Islet precursor cell (in vitro differentiated cells): ENCODE measurements at places on chromosomes 5 and 9.
A peak's percentile ranks its signal among the peaks of the same experiment; 100 is the strongest.

- no peak for DNase-seq
Observed at GRCh38 chr5:82375488-82376244, 97.5 kb upstream of the RPS23 start.

GRCh38 chr5:80754900-80755299 lies 100.1 kb upstream of the DHFR start:
- no peak for DNase-seq

GRCh38 chr5:164048359-164048926 lies 543.0 kb downstream of the MAT2B start:
- DNase-seq, result no peak

DNA sequence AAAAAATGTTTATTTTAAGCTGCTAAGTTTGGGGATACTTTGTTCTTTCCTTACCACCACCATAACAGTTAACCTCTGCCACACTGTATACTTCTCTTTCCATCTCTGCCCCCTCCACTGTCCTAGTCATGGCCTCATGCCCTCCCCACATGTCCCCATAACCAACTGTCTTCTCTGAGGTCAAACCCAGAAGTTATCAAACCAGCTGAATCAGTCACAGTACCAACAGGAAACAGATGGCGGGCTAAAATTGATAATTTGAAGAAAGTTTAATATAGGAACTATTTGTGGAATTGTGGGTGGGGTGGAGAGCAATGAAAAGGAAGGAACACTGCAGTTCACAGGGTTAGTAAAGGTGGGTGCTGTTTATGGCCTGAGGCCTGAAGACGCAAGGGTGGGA lies 5.7 kb upstream of the DCTN4 start:
- DNase-seq, result no peak

GRCh38 chr5:91183743-91184142 lies 199.4 kb downstream of the ARRDC3 start:
- DNase-seq, result no peak

GRCh38 chr9:100186356-100186755 lies 87.3 kb downstream of the INVS start:
- DNase-seq, result no peak

- DNase-seq, result peak; percentile 57
Observed at GRCh38 chr5:88667496-88668201, 215.3 kb downstream of the MEF2C start.

GRCh38 chr5:169384661-169385060 lies 83.7 kb upstream of the SLIT3 start:
- peak; percentile 78 for DNase-seq

DNA sequence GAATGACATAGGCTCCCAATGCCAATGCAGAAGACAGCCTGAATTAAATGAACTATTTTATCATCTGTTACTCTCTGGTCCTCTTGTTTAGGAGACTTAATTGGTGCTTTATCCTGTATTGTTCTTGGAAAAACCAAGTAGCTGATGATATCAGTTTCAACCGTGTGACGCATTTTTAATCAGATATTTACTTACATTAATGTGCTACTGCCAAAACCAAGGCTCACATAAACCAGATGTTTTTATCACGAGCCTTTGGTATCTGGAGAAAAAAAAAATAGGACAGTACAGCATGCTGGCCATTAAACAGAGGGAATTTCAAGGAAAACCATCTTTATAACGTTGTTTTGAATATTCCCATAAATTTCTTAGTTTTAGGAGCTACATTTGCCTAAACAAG lies 90.1 kb downstream of the ICE1 start:
- no peak for DNase-seq

- peak; percentile 33 for DNase-seq
Observed at GRCh38 chr9:93252116-93252780, 68.3 kb downstream of the WNK2 start.

DNA sequence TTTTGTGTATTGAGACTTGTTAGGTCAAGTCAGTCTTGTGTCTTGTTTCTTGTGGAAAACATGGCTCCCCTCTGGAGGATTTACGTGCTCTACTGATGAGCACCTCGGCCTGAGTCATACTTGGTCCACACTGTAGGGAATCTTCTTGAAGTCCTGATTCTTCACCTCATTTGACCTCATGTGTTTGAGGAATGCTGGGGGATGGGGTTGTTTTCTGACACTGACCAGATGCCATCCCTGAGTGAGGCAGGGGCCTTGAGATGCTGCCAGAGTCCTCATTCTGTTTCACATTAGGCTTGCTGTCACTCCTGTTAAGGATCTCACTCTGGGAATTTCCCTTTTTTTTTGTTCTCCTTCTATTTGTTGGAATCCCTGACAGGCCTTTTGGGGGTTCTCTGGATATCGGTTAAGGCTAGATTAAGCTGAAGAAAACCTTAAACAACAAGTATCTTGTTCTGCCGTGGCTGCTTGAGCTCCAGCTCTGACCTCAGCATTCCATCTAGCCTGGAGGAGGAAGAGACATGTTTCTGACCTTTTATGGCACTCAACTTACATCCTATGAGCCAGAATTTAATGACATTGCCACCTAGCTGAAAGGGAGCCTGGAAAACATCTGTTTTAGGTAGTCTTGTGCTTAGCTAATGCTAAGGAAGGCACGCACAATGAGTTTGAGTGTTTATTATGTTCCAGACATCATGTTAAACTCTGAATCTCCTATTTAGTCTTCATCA lies 20.6 kb downstream of the TCOF1 start:
- peak; percentile 95 for DNase-seq

DNA sequence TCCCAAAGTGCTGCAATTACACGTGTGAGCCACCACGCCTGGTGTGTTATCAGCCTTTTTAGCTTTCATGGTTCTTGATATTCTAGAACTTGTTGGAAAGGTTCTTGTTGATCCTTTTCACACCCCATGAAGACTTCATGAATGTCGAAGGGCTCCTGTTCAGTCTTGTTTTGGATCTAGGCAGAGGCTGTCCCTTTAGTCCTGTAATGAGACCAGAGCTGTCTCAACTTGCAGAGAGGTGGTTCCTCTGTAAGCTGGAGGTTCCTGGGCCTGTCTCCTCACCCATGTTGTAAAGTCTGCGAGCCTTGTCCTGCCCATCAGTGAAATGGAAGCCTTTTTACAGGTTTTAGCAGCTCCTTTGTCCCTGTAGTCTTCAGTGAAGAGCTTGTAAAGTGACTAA lies 38.2 kb downstream of the PRRC2B start:
- DNase-seq, result no peak

- DNase-seq, result no peak
Observed at GRCh38 chr5:125338440-125339174, 592.2 kb upstream of the ZNF608 start.

- no peak for DNase-seq
Observed at GRCh38 chr9:99565203-99565602, 256.5 kb upstream of the NR4A3 start.

- no peak for DNase-seq
Observed at GRCh38 chr5:18745988-18746615, 1111.8 kb downstream of the TAF11L14 start.

GRCh38 chr9:128203707-128204551 lies 750 bp downstream of the DNM1 start:
- DNase-seq, result peak; percentile 84

DNA sequence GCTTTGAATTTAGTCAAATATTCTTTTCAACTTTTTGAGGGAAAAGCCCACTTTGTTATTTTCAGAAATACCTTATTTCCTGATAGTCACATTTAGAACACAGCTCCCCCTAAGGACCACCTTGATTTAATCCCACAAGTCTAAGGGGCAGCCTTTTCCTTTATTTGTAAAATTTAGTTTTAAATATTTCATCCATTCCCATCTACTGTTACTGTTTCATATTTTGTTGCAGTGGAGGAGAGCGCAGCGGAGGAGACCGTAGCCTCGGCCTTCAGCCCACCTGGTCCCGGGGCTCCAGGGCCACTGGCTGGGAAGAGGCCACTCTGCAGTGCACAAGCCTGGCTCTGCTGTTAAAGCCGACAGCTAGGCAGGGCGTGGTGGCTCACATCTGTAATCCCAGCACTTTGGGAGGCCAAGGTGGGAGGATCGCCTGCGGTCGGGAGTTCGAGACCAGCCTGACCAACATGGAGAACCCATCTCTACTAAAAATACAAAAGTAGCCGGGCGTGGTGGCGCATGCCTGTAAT lies 19.6 kb downstream of the LPCAT1 start:
- no peak for DNase-seq
